ENCODE measurements at places on chromosomes 4 and X. TPM values are rescaled to one million over a fixed set of nuclear protein-coding genes. Genes with fewer than 3 reads are reported as not detected.

MAGEB2 gene
- total RNA-seq, result not detected

MSX1 gene
- 0.14 TPM for total RNA-seq

PRKX gene
- total RNA-seq, result 14.9 TPM

RADX gene
- 2.2 TPM for total RNA-seq

TACR3 gene
- total RNA-seq, result not detected

ADRA2C gene
- not detected for total RNA-seq

RNF175 gene
- total RNA-seq, result not detected

GC gene
- not detected for total RNA-seq

STBD1 gene
- total RNA-seq, result 2.1 TPM

GPC3 gene
- total RNA-seq, result 6.9 TPM

KDR gene
- not detected for total RNA-seq

MCUB gene
- total RNA-seq, result 23.5 TPM

LEF1 gene
- total RNA-seq, result 0.63 TPM

ARHGAP10 gene
- total RNA-seq, result 10.0 TPM

CTSO gene
- 2.9 TPM for total RNA-seq

SLITRK4 gene
- total RNA-seq, result 0.07 TPM

CSAG2 gene
- total RNA-seq, result not detected

MAMLD1 gene
- total RNA-seq, result 1.1 TPM

PQBP1 gene
- total RNA-seq, result 64.3 TPM

MAGEA4 gene
- total RNA-seq, result not detected

TMEM31 gene
- not detected for total RNA-seq

XAGE1A gene
- total RNA-seq, result not detected

IBSP gene
- not detected for total RNA-seq

CT45A5 gene
- not detected for total RNA-seq

PNCK gene
- total RNA-seq, result 1.2 TPM

ENPEP gene
- 0.07 TPM for total RNA-seq

ASB5 gene
- total RNA-seq, result not detected

IL2 gene
- total RNA-seq, result not detected

Data from airway epithelial cell (primary cell).